ENCODE measurements at places on chromosomes 2 and 18.
A peak's percentile ranks its signal among the peaks of the same experiment; 100 is the strongest.

DNA sequence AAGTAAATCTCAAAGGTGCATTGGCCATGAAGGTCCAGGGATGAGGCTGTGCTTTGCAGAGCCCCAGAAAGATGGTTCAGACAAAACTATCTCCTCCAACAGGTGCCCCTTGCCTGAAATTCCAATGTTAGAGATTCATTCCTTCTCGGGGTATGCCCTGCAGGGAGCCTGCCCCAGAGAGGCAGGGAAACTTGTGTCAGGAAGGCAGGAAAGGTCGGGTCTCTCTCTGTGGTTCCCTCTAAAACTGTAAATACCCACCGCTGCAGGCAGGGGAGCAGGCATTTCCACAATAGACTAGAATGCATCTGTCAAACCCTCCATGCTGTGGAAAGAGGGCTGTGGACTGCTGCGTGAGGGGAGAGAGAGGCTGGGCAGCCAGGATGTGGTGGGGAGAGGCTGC lies 207.8 kb upstream of the SMAD2 start:
- no peak for DNase-seq

DNA sequence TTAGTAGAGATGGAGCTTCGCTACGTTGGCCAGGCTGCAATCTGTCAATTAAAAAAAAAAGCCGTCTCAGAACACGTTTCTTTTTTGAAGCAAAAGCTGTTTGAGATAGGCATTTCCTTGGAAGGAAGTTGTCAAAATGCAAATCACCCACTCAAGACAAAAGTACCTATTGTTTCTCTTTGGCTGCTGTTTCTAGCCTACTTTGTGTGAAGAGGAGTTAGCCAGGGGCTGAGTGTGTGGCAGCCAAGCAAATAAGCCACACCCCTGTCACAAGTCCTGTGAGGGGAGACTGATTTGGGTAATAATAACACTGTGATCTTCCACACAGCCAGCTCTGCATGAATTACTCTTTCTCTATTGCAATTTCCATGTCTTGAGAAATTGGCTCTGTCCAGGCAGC lies 47.4 kb upstream of the CDCA7 start:
- DNase-seq: no peak

DNA sequence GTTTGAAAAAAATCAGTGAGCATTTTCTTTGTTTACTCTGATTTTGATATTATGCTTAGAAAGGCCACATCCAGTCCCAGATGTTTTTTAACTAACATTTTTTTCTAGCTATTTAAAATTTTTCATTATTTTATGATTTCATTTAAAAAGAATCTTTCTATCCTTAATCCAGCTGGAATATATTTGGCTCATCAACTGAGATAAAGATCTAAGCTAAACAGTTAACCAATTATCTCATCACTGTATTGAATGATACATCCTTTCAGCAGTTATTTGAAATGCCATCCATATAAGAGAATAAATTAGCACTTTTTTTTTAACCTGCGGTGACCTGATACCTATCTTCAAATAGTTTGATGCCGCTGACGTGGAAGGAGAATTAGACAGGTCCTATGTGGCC lies 245.5 kb upstream of the COPS8 start:
- DNase-seq: no peak

GRCh38 chr2:165277295-165277694 lies 38.1 kb downstream of the SCN2A start:
- no peak for DNase-seq

- no peak for DNase-seq
These were observed 196.9 kb downstream of the TNS1 start for GRCh38 chr2:217805668-217806481.

- no peak for DNase-seq
These were observed 117.9 kb downstream of the SETBP1 start for GRCh38 chr18:44798433-44799048.

DNA sequence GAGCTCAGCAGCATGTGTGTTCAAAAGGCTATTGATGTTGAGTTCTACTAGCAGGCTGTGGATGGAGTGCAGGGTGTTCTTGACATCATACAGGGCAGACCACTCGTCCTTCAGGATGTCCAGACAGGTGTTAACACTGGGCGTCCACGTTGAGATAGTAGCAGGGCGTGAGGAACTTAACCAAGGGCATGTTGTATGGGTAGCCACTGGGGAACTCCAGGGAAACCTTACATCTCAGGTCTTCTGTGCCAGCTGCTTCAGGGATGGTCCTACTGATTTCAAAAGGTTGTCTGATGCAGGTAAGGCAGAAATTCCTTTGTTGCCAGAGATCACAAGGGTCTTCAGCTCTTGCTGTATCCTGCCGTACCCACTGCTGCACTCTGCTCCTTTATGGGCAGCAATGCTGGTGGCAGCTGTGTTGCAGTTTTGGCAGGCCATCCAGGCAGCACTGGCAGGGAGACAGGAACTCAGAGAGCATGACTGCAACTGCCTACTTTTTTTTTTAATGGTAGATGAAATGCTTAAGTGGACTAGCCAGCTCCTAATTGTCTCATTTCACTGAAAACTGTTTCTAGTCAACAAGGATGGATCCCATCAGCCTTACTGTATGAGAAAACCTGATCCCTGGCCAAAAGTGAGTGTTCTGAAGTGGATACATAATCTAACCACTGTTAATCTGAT lies 32.4 kb upstream of the RBBP8 start:
- DNase-seq: peak; percentile 83

- DNase-seq: no peak
These were observed 605.2 kb downstream of the NR4A2 start for GRCh38 chr2:155727187-155727895.

DNA sequence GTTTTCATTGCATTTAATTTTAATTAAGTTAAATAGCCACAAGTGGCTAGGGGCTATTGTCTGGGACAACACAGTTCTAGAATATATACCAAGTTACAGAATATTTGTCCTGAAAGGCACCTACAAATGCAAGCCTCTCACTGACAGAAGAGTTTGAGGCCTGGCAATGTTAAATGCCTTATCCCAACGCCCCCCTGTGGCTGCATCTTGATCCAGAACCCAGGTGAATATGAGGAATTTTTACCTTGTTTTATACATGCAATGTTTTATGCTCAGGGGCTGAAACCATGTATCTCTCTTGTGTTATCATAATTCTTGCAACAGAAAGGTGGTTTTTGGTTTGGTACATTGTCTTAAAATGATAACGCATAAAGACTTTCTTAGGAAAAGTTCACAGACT lies 71.8 kb upstream of the SEC11C start:
- no peak for DNase-seq

- DNase-seq: no peak
These were observed 184.2 kb upstream of the HDAC4 start for GRCh38 chr2:239584986-239585385.

- DNase-seq: no peak
These were observed 225.7 kb downstream of the XIRP2 start for GRCh38 chr2:167114018-167114417.

DNA sequence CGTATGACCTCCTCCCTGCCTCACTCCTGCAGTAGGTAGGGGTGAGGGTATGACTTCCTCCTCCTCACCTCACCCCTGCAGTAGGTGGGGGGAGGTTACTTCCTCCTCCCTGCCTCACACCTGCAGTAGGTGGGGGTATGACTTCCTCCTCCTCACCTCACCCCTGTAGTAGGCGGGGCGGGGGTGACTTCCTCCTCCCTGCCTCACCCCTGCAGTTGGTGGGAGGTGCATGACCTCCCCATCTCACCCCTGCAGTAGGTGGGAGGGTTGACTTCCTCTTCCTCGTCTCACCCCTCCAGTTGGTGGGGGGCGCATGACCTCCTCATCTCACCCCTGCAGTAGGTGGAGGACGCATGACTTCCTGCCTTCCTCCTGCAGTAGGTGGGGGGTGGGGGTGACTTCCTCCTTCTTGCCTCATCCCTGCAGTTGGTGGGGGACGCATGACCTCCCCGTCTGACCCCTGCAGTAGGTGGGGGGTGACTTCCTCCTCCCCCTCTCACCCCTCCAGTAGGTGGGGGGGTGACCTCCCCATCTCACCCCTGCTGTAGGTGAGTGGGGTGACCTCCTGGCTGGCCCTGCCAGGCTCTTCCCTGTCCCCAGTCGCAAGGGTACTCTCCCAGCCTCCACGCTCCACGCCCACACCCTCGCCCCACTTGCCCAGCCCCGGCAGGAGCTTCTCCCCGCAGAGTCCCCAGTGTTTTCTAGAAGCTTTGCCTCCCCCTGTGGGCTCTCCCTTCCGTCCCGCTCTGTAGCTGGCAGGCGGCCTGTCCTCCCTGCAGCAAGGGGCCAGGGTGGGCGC lies 39.3 kb downstream of the TSHZ1 start:
- DNase-seq: no peak

- DNase-seq: no peak
These were observed 21.1 kb upstream of the IL18R1 start for GRCh38 chr2:102334486-102334885.

DNA sequence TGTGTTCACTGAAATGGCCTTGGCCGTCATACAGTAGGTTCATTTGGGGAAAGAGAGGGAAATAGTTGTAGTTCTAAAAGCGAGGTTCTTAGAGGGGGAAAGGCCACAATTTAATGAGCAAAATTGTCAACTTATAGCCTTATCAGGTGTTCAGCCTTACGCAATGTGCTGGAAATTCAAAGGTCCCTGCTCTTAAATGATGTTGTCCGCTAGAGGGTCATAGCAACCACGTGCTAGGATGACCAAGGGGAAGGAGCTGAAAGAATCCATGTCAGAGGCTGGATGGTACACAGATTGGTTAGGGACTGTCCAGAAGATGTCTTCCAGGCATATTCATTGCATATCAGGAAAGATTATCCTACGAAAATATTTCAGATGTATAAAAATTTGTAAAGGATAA lies 282.3 kb upstream of the MEX3C start:
- no peak for DNase-seq

DNA sequence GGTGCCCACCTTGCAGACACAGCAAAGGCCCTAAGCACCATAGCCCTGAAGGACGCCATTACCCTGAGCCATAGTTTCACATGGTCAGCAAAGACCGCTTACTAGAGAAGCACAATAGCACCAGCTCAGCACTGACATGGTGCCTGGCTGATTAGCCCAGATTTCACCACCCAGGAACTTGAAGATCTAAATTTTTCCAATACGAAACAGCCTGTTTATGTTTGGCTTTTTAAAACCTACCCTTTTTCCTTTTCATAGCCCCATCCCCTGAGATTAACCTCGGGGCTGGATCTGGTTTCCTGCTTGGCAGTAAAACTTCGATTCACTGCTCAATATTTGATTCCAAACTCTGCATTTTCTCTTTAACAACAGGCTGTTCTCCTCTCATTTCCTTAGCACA lies 158.5 kb upstream of the PID1 start:
- no peak for DNase-seq

GRCh38 chr2:45843136-45843535 lies 191.7 kb downstream of the PRKCE start:
- peak; percentile 61 for DNase-seq

- no peak for DNase-seq
These were observed 431.1 kb upstream of the CDH19 start for GRCh38 chr18:67035026-67035425.

- no peak for DNase-seq
These were observed 58.1 kb downstream of the ARHGAP25 start for GRCh38 chr2:68792751-68793150.

DNA sequence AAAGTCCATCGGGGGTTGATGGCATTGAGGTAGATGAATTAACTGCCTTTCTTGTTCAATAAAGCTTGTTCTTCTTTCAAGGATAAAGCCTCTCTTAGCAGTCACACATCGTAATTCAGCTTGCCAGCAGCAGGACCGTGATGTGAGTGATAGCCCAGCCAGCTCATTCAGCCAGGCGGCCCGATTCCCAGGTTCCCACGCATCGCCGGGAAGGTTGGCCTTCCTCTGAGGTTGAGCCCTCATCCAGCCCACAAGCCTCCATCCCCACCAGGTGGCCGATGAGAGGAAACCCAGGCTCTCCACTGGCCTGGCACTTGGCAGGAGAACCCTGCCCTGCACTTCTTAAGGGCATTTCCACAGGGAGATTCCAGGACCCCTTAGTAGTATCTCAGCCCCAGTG lies 4.7 kb downstream of the AGAP1 start:
- no peak for DNase-seq

DNA sequence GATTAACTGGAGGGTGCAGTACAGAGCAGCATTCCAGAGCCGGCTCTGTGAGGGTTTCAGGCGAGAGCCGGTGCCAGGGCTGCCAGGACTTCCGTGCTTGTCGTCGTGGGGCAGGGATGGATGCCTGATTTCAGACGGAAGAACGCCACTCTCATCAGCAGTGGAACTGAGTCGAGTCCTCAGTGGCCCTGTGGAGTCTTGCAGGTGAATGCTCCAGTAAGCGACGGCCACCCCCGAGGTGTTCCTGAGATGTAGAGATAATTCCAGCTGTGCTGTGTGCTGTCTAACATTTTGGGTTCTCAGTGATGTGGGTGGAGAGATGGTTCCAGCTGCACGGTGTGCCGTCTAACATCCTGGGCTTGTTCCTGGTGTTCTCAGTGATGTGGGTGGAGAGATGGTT lies 103.1 kb upstream of the ALKAL2 start:
- DNase-seq: no peak

- peak; percentile 12 for DNase-seq
These were observed 136.7 kb downstream of the EML6 start for GRCh38 chr2:54859997-54860701.

DNA sequence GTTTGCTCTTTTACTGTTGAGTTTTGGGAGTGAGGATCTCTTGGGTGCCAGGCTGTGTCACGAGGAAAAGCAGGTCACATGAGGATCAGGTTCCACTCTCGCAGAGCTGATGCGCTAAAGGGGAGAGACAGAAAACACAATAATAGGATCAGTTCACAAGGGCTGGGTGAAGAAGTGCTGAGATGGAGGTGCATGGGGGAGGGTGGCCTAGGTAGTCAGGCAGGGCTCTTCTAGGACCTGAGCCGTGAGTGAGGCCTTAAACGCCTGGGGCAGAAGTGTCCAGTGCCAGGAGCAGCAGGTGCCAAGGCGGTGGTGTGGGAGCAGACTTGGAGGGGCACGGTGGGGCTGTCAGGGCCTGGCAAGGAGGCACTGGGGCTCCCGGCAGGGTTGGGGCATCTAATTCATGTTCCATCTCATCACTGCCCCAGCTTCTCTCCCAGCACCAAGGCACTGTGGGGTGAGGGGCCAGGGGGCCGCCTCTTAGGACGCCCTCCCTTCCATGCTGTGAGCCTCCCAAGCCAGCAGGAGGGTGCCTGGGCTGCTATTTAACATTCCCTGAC lies 9.3 kb downstream of the KCNIP3 start:
- no peak for DNase-seq

- no peak for DNase-seq
These were observed 24.6 kb downstream of the TANC1 start for GRCh38 chr2:158993030-158993429.

DNA sequence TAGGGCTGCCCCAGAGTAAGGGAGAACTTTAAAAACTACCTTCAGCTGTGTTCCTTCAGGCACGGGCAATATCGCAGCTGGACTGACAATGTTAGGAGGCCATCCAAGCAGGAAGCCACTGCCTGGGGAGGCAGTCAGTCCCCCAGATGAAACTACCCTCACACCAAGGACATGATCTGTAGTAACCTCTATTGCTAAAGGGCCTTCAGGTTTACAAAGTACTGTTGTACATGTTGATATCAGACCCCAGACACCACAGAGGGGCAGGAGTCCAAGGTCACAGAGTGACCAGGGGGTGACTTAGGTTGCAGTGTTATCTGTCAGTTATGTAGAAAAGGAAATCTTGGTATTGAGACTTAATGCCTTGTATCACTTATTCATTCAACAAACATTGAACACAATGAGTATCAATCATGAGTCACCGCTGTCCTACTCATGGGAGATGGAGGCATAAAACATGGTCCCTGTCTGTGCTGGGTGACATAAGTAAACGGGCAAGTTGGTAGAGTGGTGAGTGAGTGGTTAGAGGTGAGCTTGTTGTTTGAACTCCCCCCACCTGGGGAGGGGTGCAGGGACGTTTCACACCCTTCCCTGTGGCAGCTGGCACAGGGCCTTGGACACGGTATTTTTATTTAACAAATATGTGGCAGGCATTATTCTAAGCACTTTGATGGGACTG lies 7.1 kb downstream of the CABLES1 start:
- no peak for DNase-seq

- DNase-seq: no peak
These were observed 8.9 kb upstream of the AFF3 start for GRCh38 chr2:100151310-100151709.

Data from NCI-H446 treated with DMSO at 0.1 percent for 48 hours (cell line).